ENCODE measurements at places on chromosomes 11 and 22. TPM values are rescaled to one million over a fixed set of nuclear protein-coding genes. Genes with fewer than 3 reads are reported as not detected.

Gene KLHDC7B
- not detected for polyA plus RNA-seq

Gene MYO7A
- 0.05 TPM for polyA plus RNA-seq

Gene CCDC87
- 0.11 TPM for polyA plus RNA-seq

Gene CECR2
- polyA plus RNA-seq: 0.09 TPM

Gene EFCAB6
- polyA plus RNA-seq: 1.0 TPM

Gene FBLN1
- polyA plus RNA-seq: 134 TPM

Gene TMEM45B
- polyA plus RNA-seq: not detected

Gene HTR3B
- polyA plus RNA-seq: not detected

Gene MMP10
- polyA plus RNA-seq: 0.17 TPM

Gene KDM4E
- not detected for polyA plus RNA-seq

Gene DAGLA
- polyA plus RNA-seq: 1.4 TPM

Gene APOA1
- not detected for polyA plus RNA-seq

Gene TEX12
- not detected for polyA plus RNA-seq

Gene SPCS2
- polyA plus RNA-seq: 97.9 TPM

Gene CLDN5
- not detected for polyA plus RNA-seq

Gene SLC22A8
- not detected for polyA plus RNA-seq

Gene ZNHIT2
- 1.7 TPM for polyA plus RNA-seq

Gene ANKRD13D
- 12.9 TPM for polyA plus RNA-seq

Gene KCNJ5
- polyA plus RNA-seq: 0.24 TPM

Gene C22orf39
- 15.9 TPM for polyA plus RNA-seq

Gene PNPLA2
- polyA plus RNA-seq: 16.2 TPM

Gene CBLIF
- polyA plus RNA-seq: not detected

Gene SLC1A2
- polyA plus RNA-seq: 1.3 TPM

Gene LMO2
- polyA plus RNA-seq: 0.15 TPM

Gene CSF2RB
- not detected for polyA plus RNA-seq

Gene LUZP2
- polyA plus RNA-seq: 0.03 TPM

Gene KCNA4
- polyA plus RNA-seq: not detected

Gene BEST1
- polyA plus RNA-seq: 2.5 TPM

Gene KIAA0930
- polyA plus RNA-seq: 28.2 TPM

Gene PVALB
- not detected for polyA plus RNA-seq

Gene VPS26B
- 39.0 TPM for polyA plus RNA-seq

Gene DGAT2
- 0.77 TPM for polyA plus RNA-seq

Gene FAR1
- 69.1 TPM for polyA plus RNA-seq

Gene SMIM35
- not detected for polyA plus RNA-seq

Gene RFPL2
- not detected for polyA plus RNA-seq

Gene TMEM135
- polyA plus RNA-seq: 17.3 TPM

Gene OR52E8
- polyA plus RNA-seq: not detected

Gene C11orf16
- not detected for polyA plus RNA-seq

Gene C22orf15
- 1.4 TPM for polyA plus RNA-seq

Gene CFL1
- 1,603 TPM for polyA plus RNA-seq

Gene MMP7
- polyA plus RNA-seq: not detected

Gene RIMBP3B
- 0.02 TPM for polyA plus RNA-seq

Gene LGR4
- 8.8 TPM for polyA plus RNA-seq

Gene OR4P4
- not detected for polyA plus RNA-seq

Gene RAPSN
- polyA plus RNA-seq: not detected

Gene IRF7
- 1.3 TPM for polyA plus RNA-seq

Gene CRACR2B
- polyA plus RNA-seq: 0.11 TPM

Gene HSPB2
- polyA plus RNA-seq: 0.94 TPM

Gene ACTN3
- not detected for polyA plus RNA-seq

Gene KRTAP5-2
- not detected for polyA plus RNA-seq

Gene RELT
- 1.0 TPM for polyA plus RNA-seq

Gene MMP12
- polyA plus RNA-seq: 0.27 TPM

Gene MUC2
- polyA plus RNA-seq: not detected

Gene APOL4
- polyA plus RNA-seq: 0.31 TPM

Gene ANKK1
- polyA plus RNA-seq: not detected

Gene TNNI2
- not detected for polyA plus RNA-seq

Gene KMT5B
- polyA plus RNA-seq: 9.3 TPM

Gene P4HA3
- polyA plus RNA-seq: 2.2 TPM

Gene ARHGEF17
- polyA plus RNA-seq: 26.5 TPM

Data from fibroblast of lung (primary cell).